Anterior cingulate cortex (tissue), 58 donors: ENCODE measurements at places on chromosomes 16 and 17.

GRCh38 chr16:89922477-89922883 is 662 bp upstream of the TUBB3 start:
- no peak for DNase-seq

DNA sequence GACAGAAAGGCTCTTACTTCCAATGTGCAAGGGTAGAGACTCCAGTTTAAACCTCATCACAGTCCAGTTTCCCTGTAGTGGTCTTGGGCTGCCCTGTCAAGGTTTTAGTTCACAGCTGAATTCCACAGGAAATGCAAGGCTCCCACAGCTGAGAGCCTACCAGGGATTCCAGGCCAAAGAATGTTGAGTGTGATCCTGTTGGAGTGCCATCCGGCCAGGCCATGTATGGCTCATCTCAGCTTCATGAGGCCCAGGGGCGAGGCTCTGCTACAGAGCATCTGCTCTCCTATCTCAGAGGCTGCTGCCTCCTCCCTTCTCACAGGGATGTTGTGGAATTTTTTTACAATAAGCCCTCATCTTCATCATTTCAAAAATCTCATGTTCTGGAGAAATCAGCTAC is 239.8 kb upstream of the CCL2 start:
- DNase-seq, result no peak

DNA sequence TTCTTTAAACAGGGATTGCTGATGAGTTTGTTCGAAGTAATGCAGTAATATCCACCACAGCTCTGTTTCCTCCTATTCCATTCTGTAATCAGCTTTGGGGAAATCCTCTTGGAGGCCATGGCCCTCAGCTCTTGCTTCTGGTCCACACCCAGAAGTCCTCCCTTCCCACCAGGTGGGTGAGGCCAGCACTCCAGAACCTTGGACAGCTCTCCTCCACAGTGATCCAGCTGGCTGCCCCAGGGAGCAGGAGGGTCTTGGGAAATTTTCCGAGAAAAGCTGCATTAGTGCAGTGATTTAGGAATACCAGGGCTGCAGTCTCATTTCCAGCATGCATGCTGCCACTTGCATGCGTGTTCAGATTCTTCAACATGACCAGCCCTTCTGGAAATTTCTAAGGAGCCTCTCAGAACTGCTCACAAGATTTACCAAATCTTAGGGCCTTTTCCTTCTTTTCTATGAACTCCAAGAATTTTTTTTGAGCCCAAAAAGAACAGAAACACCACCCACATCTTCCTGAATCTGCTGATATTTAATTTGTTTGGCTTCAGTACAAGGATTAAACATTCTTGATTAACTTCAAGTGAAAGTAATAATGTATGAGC is 4.2 kb downstream of the SMPD3 start:
- no peak for DNase-seq

DNA sequence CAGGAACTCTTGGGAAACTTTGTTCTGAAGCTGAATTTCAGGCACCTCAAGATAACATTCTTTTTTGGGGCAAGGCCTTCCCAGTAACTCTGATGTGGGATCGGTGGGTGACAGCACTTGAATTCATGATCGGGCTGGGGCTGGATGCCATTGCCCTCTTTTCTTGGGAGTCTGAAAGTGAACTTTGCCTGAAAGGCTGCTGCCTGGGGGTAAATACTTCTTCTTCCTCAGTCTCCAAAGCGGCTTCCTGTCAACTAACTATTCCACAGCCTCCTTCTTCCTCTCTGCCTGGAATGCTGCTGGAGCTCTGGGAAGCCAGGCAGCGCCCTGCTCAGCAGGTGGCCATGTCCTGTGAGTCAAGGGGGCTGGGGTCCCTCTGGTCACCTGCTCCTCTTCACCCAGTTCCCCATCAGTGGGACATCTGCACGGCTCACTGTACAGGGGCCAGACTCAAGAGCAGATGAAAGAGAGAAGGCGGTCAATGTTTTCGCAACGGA is 79.5 kb downstream of the WIPI1 start:
- no peak for DNase-seq

DNA sequence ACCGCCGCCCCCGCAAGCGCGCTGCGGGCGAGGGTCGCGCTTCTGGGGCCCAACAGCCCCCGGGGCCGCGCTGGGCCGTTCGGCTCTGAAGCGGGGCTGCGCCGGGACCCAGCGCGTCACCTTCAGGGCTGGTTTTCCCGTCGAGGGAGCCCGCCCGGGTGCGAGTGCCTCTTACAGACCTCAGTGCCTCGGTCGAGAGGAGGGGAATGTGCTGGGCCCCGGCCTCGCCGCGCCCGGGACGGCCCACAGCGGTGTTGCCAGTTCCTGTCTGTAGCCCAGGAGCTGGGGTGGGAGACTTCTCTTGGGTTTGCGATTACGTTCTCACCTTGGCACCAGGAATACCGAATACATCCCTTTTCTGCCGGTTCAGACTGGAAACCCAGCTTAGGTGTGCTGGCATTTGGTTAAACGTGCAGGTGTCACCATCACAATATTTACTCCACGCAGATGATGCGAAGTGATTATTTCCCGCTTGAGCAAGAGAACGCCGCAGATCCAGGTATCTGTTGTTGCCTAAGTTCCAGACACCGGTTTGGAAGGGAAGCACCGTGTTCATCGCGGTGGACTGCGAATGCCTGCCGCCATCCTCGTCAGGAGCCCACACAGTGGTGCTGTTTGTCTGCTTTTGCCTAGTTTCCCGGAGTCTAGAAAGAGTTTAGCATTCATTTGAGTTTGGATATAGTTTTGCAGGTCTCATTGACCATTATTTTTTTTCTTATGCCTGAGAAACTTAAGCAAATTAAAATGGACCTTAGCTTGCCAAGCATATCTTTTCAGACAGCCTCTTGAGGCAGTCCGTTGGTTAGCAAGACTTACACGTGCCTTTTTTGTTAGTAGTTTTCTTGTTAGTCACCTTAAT is 914 bp downstream of the MAP1LC3B start:
- DNase-seq, result peak; percentile 20

DNA sequence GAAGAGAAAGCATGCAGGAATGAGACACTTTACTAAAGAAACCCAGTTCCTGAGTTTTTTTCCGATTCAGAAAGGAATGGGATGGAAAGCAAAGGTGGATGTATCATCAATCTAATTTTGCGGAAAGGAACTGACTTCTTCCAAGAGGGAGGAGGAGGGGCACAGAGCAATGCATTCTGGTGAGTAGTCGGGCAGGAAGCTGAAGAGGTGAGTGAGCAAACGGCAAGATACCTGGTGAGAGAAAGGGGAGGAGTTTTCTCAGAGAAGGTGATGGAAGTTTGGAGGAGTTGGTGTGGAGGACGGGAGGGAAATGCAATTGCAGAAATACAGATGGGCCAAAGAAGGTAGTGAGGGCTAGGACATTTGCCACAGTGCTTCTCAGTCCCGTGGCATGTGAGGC is 713.2 kb downstream of the KCNJ2 start:
- DNase-seq, result no peak

GRCh38 chr16:14063618-14064581 is 7.2 kb upstream of the MRTFB start:
- DNase-seq, result no peak

- no peak for DNase-seq
Observed at GRCh38 chr16:57179215-57179828, 6.5 kb downstream of the PSME3IP1 start.

DNA sequence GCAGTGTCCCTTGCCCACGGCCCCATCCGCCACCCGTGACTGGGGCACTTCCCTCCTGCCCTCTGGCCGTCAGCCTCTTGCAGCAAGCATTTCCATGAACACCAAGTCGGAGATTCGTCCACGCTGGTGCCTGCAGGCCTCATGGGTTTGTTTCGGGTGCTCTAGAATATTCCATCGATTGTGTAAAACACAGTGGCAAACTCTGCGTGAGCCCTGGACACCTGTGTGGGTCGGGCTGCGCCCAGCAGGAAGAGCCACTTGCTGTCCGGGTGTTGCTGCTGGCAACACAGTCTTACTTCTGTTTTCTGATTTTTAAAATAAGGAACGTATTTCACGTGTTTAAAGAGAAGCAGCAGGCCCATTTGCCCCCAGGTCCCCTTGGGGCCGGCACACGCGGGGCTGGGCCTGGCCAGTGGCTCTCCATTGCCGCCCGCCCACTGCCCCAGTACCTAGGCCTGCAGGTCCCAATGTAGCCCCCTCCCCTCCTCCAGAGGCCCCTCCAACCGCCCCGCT is 10.0 kb downstream of the CYBC1 start:
- DNase-seq, result no peak

- DNase-seq, result no peak
Observed at GRCh38 chr16:54652201-54652770, 278.4 kb upstream of the IRX5 start.

- peak; percentile 29 for DNase-seq
Observed at GRCh38 chr17:57577751-57578607, 167.1 kb downstream of the CCDC182 start.

DNA sequence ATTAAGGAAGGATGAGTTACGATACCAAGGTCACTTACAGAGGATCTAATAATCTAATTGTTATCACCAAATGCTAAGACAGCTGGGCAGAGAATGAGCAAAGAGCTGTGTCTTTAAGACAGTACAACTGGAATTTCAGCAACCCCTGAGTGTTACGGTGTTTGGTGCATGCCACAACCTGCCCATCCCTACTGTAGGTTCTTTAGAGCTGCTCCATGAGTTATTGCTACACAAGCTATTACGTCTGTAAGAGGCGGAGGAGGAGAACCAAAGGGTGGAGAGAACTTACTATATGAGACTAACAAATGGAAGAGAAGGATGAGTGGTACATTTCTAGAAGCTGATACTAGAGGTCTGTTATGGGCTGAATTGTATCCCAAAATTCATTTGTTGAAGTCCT is 14.2 kb upstream of the C17orf78 start:
- DNase-seq, result no peak

- DNase-seq, result no peak
Observed at GRCh38 chr16:80025236-80025635, 424.7 kb upstream of the MAF start.

GRCh38 chr17:6868582-6868981 is 37.1 kb upstream of the TEKT1 start:
- no peak for DNase-seq

GRCh38 chr17:33501185-33501584 is 208.1 kb upstream of the ASIC2 start:
- DNase-seq, result no peak

- DNase-seq, result no peak
Observed at GRCh38 chr17:5020502-5021023, 14.7 kb downstream of the SLC52A1 start.

DNA sequence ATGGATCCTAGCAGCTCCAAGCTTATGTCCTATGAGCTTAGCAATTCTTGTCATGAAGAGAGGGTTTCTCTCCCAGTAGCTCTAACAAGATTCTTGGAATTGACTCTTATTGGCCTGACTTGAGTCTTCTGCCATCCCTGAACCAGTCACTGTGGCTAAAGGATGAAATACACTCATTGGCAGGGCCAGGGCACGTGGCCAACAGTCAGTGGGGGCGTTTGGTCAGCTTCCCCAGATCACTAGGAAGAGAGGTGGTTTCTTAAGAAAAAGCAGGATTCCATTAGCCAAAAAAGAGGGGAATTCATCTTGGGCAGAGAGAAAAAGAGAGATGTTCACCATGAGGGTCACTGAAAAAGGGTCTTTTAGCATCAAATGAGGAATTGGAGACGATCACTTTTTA is 363.2 kb downstream of the SNX29 start:
- no peak for DNase-seq

DNA sequence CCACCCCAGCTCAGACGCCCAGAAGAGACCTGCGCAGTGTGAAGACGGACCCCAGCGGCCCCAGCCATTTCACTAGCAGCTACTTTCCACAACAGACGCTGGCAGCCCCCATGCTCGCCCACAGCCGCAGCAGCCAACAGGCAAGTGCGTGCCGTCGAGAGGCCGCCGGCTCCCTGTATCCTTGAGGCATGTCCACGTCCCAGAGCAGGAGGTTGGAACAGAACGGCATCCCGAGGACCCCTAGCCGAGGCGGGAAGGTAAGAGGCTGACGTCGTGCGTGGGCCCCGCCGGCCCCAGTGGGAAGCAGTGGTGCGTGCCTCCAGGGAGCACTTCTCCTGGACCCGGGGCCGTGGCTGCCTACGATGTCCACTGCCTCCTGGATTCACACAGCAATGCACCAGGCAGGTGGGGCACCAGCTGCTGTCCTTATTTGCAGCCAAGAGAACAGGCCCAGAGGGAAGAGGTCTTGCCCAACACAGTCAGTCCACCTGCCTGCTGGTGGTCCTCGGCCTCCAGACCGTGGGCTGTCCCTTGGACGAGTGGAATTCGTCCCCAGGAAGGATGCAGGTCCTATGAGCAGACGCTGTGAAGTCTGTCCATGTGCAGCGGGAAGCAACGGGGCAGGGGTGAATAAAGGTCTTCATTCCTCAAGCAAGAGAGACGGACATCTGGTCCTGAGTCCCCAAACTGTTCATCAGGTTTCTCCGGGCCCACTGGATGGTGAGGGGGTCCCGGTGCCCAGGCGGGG is 38.5 kb downstream of the SLC7A5 start:
- DNase-seq, result no peak

DNA sequence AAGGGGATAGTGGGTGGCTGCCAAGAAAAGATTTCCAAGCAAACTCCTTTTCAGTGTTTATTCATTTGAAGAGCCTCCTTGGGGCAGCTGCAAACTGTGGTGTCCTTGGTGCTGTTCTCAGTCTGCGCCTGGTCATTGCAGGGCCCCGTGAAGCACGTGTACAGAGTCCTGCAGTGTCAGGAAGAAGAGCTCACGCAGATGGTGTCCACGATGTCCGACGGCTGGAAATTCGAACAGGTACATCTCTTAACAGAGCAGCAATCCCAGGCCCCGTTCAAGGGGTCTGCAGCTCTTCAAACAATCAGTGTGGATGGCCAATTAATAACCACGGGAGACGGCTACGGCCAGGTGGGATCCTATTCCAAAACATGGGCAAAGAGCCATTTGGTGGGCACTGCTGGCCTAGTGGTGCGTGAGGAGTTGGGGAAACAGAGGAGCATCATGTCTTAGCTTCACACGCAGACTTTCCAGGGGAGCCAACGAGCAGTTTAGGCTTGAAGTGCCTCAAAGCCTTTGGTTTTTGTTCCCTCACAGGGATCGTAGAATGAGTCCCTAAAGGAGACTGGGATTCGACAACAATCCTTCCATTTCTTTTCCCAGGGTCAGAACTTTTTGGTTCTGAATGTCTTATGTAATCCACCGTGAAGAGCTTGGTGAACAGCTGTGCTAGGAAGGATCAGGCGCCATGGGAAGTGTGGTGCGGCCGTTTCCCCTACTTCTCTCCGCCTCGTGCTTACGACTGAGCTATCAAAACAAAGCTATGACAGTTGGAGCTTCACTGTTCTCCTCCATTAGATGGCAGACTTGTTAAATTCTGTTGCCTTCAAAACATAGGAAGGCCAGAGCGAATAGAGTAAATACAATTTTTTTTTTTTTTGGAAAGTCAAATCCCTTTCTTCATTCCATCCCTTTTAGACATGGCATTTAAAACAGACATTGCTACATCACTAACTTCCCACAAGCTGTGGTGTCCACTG is 12.6 kb downstream of the KCTD2 start:
- DNase-seq, result peak; percentile 43

- no peak for DNase-seq
Observed at GRCh38 chr16:72149676-72150464, 22.1 kb downstream of the PMFBP1 start.

GRCh38 chr16:79466111-79466510 is 134.4 kb downstream of the MAF start:
- DNase-seq, result no peak

GRCh38 chr17:79923974-79924638 is 84.9 kb upstream of the CBX4 start:
- DNase-seq, result no peak
